Upper lobe of left lung (tissue), 6 donors: ENCODE measurements at places on chromosomes 3 and 15. TPM values are rescaled to one million over a fixed set of nuclear protein-coding genes. Genes with fewer than 3 reads are reported as not detected.

DNA sequence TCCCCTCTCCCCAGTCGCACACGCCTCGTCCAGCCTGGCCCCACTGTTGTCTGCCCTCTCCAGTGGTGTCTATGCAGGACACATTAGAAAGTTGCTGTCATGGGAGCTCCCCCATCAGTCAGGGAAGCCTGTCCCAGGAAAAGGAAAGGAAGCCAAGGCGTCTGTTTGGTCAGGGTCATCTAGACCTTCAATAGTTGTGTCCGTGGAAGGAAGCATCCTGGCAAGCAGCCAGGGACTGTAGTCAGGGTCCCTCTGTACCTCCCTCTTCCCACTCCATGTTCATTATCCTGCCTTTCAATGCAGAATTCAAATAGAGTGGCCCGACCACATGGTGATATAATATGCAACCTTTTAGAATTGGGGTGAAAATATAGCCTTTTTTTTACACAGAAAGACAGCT, 60.7 kb upstream of the RAB6B start:
- DNase-seq: no peak
- H3K4me1 ChIP-seq: peaks cover 15% of the 10 kb centered on the region
- no peaks in the 10 kb centered on the region for H3K27me3 ChIP-seq
- peaks cover 7% of the 10 kb centered on the region for H3K36me3 ChIP-seq
- H3K27ac ChIP-seq: peak overlapping the region; percentile 60

- H3K4me3 ChIP-seq: no peak overlapping the region
- no peak overlapping the region for H3K27ac ChIP-seq
- H3K4me1 ChIP-seq: peaks cover 14% of the 10 kb centered on the region
- H3K36me3 ChIP-seq: no peaks in the 10 kb centered on the region
- no peak for DNase-seq
Observed at GRCh38 chr3:64203216-64203615, 22.1 kb downstream of the PRICKLE2 start.

Gene GOLIM4
- 42.4 TPM for total RNA-seq

DNA sequence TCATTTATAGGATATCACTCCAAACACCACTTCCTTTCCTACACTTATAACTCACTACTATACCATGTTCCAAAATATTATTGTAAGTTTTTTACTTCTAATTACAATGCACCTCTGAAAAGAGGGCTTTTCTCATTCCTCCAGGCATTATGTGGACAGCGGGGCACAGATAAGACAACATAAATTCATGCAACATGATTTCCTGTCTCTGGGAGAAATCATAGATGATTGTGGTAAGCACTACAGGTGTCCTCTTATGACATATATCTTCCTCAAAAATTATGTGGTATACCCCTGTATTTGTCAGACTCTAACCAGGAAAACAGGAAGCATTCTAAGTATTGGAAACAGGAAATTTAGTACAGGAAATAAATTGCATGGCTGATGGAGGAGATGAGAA, 45.7 kb upstream of the INO80 start:
- no peaks in the 10 kb centered on the region for H3K36me3 ChIP-seq
- no peaks in the 10 kb centered on the region for H3K27me3 ChIP-seq
- no peak overlapping the region for H3K4me3 ChIP-seq
- DNase-seq: no peak

DNA sequence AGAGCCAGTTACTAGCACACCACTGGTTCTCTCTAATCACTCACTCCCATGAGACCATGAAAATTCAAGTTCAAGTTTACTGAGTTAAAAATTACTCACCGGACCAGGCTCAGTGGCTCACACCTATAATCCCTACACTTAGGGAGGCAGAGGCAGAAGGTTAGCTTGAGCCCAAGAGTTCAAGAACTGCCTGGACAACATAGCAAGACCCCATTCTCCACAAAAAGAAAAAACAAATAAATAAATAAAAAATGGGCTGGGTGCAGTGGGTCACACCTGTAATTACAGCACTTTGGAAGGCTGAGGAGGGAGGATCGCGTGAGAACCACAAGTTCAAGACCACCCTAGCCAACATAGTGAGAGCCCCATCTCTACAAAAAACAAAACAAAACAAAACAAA, 21.2 kb upstream of the CILP start:
- H3K36me3 ChIP-seq: no peaks in the 10 kb centered on the region
- H3K4me3 ChIP-seq: no peak overlapping the region
- H3K27me3 ChIP-seq: no peaks in the 10 kb centered on the region
- no peaks in the 10 kb centered on the region for H3K4me1 ChIP-seq
